ENCODE measurements at places on chromosomes 6 and 20.
A peak's percentile ranks its signal among the peaks of the same experiment; 100 is the strongest.

DNA sequence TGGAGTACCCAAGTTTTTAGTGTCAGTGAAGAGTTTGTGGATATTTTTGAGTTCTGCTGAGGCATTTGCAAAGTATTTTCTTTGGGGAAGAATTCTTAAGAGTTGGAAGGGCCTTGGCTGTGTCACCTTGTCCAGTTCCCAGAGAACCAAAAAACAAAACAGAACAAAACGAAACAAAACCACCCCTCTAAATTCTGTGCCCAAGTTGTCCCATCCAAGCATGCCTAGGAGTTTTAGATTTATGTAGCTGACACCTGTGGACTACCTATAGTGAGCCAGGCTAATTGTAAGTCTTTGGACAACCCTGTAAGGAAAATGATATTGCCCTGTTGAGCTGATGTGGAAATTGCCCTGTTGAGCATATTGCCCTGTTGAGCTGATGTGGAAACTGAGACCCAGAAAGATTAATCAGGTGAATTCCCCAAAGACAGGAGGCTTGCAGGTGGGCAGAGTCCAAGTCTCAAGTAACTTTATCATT lies 1.0 kb upstream of the ECI2 start:
- DNase-seq = no peak

DNA sequence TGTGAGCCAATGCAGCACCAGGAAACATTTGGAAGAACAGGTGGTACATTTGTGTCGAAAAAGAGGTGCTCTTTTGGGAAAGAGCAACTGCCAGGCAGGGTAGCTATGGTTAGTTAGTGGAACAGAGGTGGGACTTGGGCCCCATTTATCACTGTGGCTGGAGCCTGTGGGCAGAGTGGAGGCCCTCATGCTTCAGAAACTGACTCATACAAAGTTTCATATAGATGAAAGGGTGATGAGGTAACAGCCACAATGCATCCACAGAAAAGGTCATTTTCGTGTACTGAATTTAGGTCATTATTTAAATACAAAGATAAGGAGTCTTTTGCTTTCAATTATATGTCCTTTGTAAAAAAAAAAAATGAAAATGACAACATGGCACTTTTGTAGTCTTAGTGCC lies 76.4 kb upstream of the HS3ST5 start:
- DNase-seq = no peak

DNA sequence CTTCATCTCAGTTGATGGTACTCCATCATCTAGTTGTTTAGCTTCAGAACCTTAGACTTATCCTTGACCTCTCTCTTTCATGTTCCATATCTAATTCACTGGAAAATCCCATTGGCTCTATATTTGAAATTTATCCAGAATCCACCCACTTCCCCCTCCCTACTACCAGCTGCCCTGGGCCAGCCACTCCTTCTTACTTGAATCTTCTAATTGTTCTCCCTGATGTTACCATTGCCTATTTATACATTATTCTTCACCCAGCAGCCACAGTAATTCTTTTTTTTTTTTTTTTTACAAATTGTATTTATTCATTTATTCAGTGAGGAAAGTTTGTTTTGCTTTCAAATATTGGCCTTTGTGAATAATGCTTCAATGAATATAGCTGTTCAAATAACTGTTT lies 8.2 kb downstream of the SEC23B start:
- no peak for DNase-seq

GRCh38 chr6:131982740-131983259 lies 31.6 kb upstream of the CCN2 start:
- DNase-seq = no peak

- no peak for DNase-seq
Observed at GRCh38 chr6:13931797-13932402, 7.1 kb downstream of the RNF182 start.

- no peak for DNase-seq
Observed at GRCh38 chr20:4167261-4168021, 152.1 kb upstream of the RNF24 start.

- DNase-seq = no peak
Observed at GRCh38 chr20:5153612-5154542, 27.1 kb downstream of the CDS2 start.

DNA sequence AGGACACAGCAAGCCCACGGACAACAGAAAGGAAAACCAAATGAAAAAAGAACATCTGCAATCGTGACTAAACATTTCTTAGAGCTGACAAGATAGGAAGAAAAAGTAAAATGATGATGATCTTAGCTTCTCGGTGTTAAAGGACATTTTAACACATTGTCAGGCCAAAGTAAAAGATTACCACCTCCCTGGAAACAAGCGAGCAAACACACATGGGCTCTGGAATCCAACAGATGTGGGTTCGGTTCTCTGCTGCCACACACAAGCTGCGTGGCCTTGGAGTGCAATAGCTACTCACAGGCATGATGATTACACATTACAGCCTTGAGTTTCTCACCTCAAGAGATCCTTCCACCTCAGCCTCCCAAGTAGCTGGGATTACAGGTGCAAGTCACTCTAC lies 7.5 kb upstream of the AAR2 start:
- DNase-seq = no peak

DNA sequence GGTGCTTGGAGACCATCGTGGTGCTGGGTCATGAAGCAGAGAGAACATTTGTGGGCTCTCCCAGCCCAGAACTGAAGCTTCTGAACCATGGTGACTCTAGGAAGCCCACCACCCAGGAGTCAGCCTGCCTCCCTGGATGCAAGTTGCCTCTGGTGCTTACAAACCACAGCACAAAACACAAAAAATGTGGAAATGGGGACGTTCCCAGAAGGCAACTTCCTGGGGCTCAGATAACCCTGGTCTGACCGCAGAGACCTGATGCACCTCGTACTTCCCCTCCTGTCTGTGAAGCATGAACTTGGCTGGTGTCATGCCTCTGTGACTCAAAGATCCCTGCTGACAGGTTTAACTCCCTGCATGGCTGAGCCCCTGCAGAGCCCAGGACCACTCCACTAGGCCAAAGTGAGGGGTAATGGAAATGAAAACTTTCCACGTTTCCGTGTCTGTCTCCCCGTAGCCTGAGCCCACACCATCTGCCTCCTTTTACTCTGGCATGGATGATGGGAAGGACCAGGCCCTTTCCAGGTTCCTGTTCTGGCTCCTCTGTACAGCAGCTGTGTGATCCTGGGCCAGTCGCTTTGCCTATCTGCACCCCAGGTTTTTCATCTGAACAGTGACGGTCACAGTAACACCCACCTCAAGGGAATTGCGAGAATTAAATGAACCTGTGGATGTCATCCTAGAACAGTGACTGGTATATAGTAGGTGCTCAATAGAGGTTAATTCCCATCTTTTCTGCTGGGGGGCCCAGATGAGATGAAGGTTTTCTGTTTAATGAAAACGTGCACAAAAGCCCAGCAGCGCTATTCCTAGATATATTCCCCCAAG lies 57.7 kb downstream of the PPP1R16B start:
- DNase-seq = peak; percentile 36

DNA sequence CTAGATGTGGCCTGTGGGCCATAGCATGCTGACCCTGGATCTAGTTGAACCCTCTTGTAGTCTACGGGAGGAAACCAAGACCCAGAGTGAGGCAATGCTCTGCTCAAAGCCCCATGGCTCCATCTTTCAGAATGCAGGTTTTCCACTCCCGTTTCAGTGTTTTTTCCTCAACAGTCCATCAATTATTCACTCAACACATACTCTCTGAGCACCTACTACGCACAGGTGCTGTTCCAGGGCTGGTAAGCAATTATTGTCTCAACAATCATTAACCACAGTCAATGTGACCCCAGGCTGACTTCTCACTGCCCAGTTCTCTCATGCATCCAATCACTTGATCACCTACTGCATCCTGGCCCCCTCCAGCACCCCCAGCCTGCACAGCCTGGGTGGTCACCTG lies 20.0 kb downstream of the MOCS1 start:
- no peak for DNase-seq

- peak; percentile 73 for DNase-seq
Observed at GRCh38 chr6:137927777-137928218, 60.7 kb downstream of the TNFAIP3 start.

DNA sequence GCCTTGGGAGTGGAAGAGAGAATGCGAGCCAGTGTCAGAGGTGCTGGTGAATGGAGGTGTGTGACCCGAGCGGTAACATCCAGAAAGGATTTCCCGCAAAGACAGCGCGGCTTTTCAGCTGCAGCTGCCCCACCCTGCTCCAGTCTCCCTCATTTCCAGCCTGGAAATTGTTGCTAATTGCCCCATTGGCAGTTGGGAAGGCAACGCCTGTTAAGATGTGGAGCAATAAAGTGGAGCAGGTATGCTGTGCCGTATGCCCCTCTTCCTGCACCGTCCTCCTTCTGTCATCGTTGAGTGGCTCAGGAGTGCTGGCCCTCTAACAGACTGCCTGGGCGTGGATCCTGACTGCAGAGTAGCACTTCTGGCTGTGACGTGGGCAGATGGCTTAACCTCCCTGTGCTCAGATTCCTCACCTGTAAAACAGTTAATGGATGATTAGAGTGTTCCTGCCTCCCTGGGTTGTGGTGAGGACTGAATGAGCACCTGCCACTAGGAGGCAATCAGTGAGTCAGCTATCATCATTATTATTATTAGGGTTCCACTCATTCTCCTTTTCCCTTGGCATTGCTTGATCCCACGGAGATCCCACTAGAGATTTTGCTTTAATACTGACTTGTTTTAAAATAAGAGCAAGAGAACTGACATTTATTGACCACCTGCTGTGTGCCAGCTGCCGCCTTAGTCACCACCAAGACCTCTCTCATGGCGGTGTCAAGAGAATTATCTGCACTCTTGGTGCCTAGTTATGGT lies 11.7 kb downstream of the ARFGEF2 start:
- DNase-seq = no peak

DNA sequence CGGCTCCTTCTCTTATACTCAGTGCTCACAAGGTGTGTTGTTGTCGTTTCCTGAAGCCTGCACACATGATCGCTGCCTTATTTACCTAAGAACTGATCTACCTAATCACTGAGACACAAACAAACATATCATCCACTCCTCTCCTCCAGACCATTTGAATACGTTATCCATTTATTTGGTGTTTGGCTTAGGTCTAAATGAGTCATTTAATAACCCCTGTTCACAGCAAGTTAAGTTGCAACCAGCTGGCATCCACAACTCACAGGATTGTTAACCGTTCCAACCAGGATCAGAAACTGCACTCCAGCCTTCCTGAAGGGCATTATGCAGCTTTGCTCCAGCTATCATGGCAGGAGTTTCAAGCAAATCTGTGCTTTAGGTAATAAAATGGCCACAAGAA lies 511.1 kb upstream of the MAP3K7 start:
- DNase-seq = no peak

- no peak for DNase-seq
Observed at GRCh38 chr6:120771019-120771418, 563.3 kb downstream of the TBC1D32 start.

DNA sequence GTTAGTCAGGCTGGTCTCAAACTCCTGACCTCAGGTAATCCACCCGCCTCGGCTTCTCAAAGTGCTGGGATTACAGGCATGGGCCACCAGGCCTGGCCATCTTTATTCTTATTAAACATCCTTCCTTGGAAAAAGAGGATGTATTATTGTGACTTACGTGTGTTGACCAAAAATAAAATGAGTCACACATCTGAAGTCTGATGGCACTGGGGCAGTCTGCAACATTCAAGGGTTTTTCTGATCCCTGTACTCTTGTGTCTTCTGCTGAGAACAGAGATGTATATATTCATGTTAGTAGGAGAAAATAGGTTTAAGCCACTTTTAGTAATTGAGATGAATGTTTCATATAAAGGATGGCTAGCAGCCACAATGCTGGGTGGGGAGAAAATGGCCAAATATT lies 129.9 kb upstream of the RIPOR2 start:
- no peak for DNase-seq

- DNase-seq = no peak
Observed at GRCh38 chr6:91782802-91783201, 1195.9 kb upstream of the MAP3K7 start.

GRCh38 chr20:37111926-37112455 lies 16.2 kb upstream of the RBL1 start:
- DNase-seq = no peak

DNA sequence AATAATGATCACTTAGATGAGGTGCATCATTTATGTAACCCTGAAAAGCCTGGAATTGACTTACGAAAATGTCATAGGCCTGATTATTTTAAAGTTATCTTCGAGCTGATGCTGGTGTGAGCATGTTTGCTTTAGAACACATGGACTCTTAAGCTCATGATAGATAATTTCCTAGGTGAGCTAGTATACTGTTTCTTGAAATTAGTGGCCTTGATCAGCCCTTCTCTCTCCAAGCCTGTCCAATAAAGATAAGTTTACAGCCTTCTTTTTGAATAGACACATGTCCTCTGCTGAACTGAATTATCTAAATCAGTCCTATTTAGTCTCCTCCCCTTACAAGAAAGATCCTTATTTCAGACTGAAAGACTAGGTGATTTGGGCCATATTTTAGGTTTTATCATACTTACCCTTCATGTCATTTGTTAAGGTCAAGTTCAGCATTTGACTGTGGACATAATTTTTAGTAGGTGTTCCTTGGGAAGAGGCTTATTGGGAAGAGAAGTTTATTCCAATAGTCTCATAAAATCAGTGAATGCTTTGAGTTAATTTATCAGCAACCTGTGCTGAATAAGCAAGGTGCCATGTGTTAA lies 15.3 kb downstream of the FOXO3 start:
- DNase-seq = no peak

GRCh38 chr20:46257887-46258286 lies 50.4 kb downstream of the CDH22 start:
- DNase-seq = no peak

GRCh38 chr20:45347936-45348778 lies at the start of gene SDC4:
SDC4 (minus strand) TSS chr20:45348424; CDS start chr20:45348384, 40 bp downstream.
- peak; percentile 55 for DNase-seq

DNA sequence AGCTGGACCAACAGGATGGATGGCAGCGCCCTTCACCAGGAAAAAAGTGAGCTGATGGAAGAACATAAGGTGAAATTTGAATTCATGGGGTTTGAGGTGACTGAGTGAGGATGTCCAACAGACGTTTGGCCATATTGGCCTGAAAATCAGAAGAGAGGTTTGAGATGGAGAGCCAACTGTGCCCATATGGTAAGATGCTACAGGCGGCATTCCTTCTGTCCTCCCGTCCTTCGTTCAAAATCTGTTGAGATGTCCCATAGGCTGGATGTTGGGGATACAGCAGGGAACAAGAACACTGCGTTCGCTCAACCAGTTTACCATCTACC lies 468 bp upstream of the CMTR1 start:
- no peak for DNase-seq

Measured in activated naive CD4-positive, alpha-beta T cell treated with anti-CD3 and anti-CD28 coated beads, Interleukin-2, amount 50 U/mL, for 16 hours (primary cell).